ENCODE measurements at places on chromosomes 5 and 9. TPM values are rescaled to one million over a fixed set of nuclear protein-coding genes. Genes with fewer than 3 reads are reported as not detected.

Gene SOX30
- total RNA-seq = 0.07 TPM

Gene PCDHA3
- total RNA-seq = 1.1 TPM

Gene PDLIM7
- 86.7 TPM for total RNA-seq

Gene SCGB3A2
- total RNA-seq = not detected

Gene LAMC3
- 1.5 TPM for total RNA-seq

Gene TRIM23
- 8.2 TPM for total RNA-seq
